Natural killer cell treated with Interleukin-12 subunit alpha and Interleukin-12 subunit beta and Interleukin-15 and Interleukin-18, amount 100 ng/mL, for 72 hours (primary cell): ENCODE measurements at places on chromosomes 7 and 10.

DNA sequence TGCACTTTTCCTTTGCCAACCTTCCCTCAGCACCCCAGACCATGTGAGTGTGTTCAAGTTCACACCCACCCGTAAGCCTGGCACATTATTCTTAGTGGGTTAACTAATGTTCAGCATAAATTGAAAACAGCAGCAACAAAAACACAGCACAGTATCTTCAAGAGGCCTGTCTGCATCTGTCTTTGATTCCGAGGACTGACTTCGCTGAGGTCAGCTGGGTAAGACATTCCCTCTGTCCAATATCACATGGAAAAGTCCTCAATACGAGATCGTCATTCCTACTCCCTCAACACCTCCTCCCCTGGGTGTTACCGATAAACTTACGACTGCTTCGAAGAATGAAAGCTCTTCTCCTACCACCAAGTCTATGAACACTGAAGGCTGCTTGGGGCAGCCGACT is 218.8 kb downstream of the SFMBT2 start:
- no peak for DNase-seq

DNA sequence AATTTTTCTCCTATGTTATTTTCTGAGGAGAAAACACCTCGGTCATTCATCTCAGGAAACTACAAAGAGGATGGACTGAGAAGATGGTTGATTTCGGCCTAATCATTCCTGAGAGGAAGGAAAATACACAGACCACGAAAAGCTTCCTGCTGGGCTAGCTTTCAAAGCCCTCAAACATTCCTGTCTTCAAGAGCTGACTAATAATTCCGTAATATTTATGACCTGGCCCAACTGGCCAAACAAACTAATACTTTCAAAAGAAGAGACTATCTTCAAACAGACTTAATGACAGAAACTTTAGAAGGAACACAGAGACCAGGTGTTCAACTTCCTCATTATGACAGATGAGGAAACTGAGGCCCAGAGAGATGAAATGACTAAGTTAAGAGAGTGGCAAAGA is 215.1 kb upstream of the FRMD4A start:
- no peak for DNase-seq

- DNase-seq, result no peak
Measured at GRCh38 chr7:4613846-4614548, 68.1 kb upstream of the FOXK1 start.

GRCh38 chr7:69309601-69310000 is 288.7 kb upstream of the AUTS2 start:
- DNase-seq, result no peak

- no peak for DNase-seq
Measured at GRCh38 chr10:115209133-115209532, 116.0 kb downstream of the ATRNL1 start.

GRCh38 chr10:22222236-22223190 is 4.7 kb upstream of the EBLN1 start:
- DNase-seq, result no peak

DNA sequence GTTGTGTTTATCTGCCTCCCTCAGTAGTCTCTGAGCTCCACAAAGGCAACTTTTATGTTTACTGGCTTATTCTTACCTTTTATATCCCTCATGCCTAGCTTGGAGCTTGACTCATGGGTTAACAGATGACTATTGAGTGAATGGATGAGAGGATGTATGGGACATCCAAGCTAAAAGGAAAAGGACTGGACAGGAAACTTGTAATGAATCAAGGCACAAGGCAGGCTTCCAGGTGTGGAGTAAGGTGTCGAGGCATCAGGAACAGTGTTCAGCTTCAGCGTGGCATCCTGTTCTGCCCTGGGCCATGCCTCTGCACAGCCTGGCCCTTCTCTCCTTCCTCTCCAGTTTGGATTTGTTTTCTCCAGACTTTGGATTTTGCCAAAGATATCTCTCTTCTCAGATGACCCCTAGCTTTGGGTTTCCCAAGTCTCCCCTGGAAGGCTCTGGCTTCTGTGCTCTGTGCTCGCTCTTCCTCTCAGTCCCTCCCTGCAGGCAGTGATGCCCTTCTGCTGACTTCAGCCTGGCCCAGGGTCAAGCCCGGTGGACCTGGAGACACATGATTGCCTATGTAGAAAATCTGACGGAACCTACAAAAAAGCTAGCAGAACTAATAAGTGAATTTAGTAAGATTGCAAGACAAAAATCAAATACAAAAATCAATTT is 367.3 kb downstream of the CXCL12 start:
- no peak for DNase-seq

GRCh38 chr7:111892588-111892987 is 313.6 kb downstream of the DOCK4 start:
- no peak for DNase-seq

- no peak for DNase-seq
Measured at GRCh38 chr10:119543814-119544642, 1.5 kb upstream of the RGS10 start.

DNA sequence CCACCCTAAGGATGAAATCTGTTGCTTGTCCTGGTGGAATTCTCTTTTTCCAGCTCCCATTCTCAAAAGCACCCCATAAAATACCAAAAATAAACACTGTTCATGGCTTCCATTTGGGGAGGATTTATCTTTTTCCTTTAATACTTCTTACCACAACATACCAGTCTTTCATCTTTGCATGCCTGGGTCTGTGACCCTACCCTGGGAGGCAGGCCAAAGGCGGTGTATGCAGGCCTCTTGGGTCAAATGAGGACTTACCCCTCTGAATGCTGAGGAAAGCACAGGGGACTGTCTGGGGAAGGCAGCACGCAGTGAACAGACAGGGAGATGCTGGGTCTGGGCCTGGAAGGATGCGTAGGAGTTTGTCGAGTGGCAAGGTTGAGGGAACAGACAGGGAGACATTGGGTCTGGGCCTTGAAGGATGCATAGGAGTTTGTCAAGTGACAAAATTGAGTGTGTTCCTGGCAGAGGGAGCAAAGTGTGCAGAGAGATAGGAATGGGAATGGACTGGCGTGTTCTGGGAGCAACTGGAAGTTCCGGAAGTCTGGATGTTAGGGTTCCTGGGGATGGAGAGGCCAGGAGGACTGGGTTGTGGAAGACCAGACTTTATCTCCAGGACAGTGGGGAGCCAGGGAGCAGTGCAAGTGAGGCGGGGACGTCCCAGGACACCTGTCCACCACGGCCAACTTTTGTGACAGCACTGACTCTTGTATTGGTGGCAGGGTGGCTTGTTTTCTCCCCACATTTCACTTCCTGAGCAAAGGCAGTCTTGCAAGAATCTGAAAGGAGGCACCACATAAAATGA is 40.8 kb downstream of the MYL10 start:
- DNase-seq, result no peak

DNA sequence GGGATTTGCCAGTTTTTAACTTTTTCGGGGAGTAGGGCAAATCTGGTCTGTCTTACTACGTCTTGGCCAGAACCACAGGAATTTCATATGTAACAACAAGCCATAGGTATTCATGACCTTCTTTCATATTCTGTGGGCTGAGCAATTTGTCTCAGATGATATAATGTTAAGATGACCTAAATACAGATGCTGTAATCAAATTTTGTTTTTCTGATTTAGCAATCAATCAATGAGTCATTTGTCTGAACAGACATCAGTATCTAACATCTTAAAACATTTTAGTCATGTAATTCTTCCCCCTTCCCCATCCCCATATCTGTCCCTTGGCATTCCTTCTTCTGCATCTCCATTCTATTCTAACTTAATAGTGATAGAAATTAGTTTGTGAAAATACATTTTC is 24.8 kb upstream of the NME8 start:
- no peak for DNase-seq
